ENCODE measurements at places on chromosomes 1 and 21.
A peak's percentile ranks its signal among the peaks of the same experiment; 100 is the strongest.

GRCh38 chr21:22889445-22889844 is 1891.2 kb downstream of the NCAM2 start:
- no peak for ATAC-seq

DNA sequence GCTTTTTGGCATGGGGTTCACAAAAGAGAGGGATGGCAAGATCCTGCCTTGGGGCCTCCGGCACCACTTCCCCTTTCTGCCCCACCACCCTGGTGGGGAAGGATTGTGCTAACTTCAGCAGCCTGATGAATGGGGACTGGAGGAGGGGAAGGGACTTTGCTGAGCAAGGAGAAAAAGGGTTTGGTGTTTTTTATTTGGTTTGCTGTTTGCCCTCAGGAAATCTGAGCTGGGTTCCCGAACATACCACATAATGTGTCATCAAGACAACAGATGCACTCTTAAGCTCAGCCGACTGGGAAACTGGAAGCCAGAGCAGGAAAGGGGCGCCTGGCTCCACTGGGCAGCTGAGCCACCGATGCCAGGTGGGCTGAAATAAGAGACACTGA is 19.8 kb downstream of the OLFML2B start:
- no peak for ATAC-seq

DNA sequence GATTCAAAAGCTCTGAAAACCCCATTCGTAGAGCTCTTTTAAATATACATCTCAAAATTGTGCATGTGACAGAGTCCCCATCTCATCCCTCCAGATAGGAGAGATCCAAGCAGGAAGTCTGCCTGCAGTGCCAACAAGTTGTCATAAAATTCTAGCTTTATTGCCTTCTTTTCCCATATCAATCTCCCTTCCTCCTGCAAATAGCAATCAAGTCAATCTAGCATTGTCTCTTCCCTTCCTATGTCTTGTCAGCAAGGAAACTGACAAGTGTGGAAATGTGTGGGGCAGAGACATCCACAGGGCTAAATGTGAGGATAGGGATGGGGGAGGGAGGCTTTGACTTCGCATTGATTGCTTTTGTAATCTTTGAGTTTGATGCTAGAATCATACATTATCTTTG is 165.2 kb downstream of the C1orf94 start:
- ATAC-seq, result no peak

- no peak for ATAC-seq
These were observed 709.9 kb upstream of the ADGRL4 start for GRCh38 chr1:79716447-79716846.

DNA sequence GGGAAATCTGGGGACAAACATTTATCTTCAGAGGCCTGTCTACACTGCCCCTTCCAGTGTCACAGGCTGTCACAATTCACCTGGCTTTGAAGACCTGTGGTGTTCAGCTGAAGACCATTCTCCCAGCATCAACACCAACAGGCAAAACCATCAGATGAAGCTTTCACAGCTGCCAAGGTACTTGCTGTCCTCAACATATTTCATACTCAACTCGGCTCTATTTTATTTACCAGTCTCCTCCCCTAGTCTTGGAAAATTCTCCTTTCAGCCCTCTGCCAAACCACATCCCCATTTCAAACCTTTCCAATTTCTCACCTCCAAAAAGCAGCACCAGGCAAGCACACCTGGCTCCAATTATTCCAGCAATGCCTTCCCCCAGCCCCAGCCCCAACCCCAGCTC is 108.8 kb downstream of the TGFBR3 start:
- no peak for ATAC-seq

- ATAC-seq, result peak; percentile 43
These were observed 19.1 kb upstream of the NTMT2 start for GRCh38 chr1:170126696-170127095.

- no peak for ATAC-seq
These were observed 5.9 kb downstream of the NIPAL3 start for GRCh38 chr1:24421502-24421901.

DNA sequence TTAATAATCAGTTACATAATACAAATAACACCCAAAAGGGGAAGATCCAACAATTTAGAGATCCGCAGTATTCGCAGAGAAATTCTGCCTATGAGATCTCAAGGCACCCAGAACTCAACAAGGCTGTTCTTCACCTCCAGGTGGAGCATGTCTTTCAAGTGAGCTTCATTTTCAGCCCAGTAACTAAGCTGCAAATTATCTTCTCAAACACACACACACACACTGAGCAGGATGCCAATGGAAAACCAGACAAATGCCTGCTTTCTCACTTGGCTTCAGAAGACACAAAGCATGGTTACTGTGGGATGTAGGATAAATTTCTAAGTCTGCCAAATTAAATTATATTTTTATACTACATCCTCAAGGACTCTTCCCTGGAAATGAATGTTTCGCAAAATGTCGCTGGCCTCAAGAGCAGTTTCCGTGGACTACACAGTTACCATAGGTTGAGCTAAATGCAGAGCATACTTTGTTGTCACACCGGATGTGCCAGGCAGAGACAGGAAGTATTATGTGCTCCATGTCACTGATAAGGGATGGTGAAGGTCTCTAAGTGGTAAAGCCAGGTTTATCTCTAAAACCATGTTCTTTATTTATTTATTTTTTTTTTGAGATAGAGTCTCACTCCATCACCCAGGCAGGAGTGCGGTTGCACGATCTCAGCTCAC is 30.3 kb downstream of the UBR4 start:
- peak; percentile 38 for ATAC-seq

GRCh38 chr1:8938232-8938999 is 7.3 kb upstream of the CA6 start:
- ATAC-seq, result no peak

GRCh38 chr1:8004113-8004802 is 21.9 kb downstream of the ERRFI1 start:
- no peak for ATAC-seq

DNA sequence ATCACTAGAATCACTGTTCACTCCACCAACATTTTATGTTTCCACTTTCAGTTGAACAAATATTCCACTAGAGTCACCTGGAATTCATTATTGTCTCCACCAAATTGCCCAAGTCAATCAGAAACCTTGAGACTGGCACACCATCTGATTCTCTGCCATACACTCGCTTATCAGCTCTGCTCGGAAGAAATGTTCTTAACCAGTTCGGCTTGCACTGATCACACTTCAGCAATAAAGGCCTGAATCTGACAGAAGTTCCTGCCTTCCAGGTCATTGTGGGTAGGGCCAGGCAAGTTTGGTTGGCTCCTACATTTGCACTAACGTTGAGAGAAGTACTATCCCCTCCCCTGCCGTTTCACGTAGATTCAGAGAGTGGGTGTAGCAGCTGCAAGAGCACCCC is 10.0 kb downstream of the TPM3 start:
- no peak for ATAC-seq

GRCh38 chr1:231695439-231696255 is 69.1 kb downstream of the DISC1 start:
- ATAC-seq, result no peak

DNA sequence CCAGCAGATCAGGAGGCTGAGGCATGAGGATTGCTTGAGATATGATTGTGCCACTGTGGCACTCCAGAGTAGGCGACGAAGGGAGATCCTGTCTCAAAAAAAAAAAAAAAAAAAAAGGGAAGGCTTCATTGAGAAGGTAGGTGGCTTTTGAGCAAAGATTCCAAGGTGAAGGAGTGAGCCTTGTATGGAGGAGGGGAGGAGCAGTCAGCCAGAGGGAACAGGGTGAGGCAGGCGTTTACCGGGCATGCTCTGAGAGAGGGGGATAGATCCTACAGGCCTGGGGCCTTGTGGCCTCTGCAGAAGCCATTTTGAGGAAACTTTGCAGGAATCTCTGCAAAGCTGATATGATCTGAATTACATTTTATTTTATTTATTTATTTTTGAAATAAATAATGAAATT is 5.1 kb upstream of the HDAC1 start:
- ATAC-seq, result no peak

GRCh38 chr1:190205713-190206112 is 272.0 kb downstream of the BRINP3 start:
- ATAC-seq, result no peak

- no peak for ATAC-seq
These were observed 67.0 kb downstream of the MEGF6 start for GRCh38 chr1:3544040-3544977.

DNA sequence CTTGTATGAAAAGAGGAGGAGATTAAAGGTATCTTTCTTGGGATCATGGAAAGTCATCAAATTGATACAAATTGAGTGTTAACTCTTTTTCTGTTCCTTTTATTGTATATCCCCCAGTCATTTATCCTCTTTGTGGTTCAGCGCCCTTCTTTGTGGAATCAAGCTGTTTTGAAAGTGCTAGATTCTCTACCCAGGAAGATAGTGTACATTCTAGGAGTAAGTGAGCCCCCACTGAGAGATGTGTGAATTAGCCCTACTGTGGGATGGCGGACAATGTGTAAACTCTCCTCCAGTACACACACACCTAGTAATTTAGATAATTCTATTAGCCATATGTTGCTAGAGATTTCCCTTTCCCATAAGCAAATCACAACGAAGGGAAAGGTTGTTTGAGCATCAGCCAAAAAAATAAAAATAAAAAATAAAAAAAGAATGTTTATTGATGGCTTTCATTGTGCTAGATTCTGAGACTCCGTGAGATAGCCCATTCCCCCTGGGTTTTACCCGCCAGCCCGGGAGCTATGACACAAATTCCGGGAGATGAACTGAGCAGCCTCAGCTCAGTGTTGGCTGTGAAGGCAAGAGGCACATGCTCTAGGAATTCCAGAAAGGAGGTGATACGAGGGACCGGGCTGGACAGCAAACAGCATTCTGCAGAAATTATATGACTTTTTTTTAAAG is 378.4 kb upstream of the RUNX1 start:
- no peak for ATAC-seq

GRCh38 chr1:184563308-184563707 is 176.5 kb downstream of the C1orf21 start:
- ATAC-seq, result no peak

DNA sequence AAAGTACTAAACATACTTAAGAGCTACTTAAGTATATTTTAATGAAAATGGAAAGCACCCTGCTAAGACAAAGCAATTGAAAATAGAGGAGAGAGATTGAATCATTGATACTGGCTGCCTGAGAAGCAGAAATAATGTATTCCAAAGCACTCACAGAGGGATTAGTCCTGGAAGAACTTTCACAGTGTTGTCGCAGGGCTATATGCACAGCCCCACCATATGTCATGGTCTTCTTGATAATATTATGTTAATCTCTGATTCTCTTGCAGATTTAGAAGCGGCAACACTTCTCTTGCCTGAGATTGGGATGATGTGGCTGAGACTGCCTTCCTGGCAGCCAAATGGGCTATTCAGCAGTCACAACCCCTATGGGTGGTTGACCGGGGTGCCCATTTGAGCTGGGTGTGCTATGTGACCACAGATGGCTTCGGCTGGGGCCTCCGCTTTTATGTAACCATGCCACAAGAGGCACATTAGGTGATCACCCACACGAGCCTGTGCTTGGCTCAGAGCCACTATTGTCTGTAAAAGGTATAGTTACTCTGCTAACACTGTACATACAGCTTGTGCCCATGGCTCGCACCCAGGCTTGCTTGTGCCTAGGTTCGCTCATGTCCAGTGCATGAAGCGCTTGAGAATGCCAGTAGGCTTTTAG is 152.2 kb upstream of the SGIP1 start:
- no peak for ATAC-seq

DNA sequence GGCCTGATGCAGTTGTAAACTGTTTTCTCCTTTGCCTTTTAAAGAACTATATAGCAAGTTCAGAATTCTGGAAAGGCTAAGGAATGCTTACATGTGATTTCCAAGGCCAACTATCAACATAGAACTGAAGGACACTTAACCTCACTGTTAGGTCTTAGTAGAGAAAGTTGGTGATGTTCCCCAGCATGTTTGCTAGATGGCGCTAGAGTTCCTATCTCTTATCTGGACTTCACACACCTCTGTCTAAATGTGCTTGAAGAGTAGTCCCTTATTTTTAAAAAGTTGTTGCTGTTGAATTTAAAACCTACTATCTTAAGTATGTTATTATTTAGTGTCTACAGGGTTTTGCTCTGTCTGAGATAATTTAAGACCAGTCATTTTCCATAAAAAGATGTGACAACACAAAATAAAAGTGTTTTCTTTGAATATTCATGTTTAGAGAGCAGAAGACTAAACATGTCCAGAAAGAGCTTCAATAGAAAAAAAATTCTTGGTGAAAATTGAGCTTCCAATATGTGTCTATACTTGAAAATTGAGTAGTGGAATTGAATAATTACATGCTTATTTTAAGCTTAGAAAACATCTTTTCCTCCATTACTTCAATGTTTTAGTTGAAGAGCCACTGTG is 237.3 kb downstream of the S1PR1 start:
- ATAC-seq, result no peak

- no peak for ATAC-seq
These were observed 12.5 kb downstream of the PM20D1 start for GRCh38 chr1:205837382-205837970.

- ATAC-seq, result no peak
These were observed 7.4 kb downstream of the ENTREP3 start for GRCh38 chr1:155247667-155248553.

DNA sequence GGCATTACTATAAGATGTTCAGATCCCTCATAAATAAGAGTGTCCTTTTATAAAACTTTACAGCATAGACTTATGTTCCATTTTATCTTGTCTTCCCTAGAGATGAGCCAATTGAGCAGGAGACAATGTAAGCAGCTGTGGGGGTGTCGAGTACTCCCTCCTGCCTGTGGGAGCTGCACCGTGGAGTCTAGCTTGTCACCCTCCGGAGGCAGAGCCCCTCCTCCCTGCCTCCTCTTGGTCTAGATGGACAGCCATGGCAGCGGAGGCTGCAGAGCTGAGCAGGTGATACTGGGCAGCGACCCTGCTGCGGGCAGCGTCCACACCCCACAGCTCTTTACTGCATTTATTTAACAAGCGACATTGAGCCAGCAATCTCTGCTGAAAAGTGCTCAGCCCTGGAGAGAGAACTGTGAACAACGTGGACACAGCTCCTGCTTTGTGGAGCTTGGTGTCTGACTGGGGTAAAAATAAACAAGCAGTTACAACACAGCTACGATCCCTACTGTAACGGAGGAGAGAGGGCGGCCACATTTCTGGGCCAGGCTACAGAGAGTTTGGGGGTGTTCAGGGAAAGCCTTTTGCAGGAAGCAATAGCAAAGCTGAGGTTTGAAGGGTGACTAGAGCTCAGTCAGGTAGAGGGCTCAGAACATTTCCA is 12.8 kb upstream of the KIF21B start:
- no peak for ATAC-seq

- ATAC-seq, result peak; percentile 26
These were observed at the start of gene GNG4 for GRCh38 chr1:235649368-235650163. TSS of gene GNG4 (minus strand) at chr1:235649784. CDS start at chr1:235583838, 65,946 bp downstream.

Measured in activated CD4-positive, CD25-positive, alpha-beta regulatory T cell treated with anti-CD3 and anti-CD28 coated beads, Interleukin-2, amount 50 U/mL, for 24 hours (primary cell).